CD4-positive, alpha-beta T cell (primary cell): ENCODE measurements at places on chromosomes 4 and X.
A peak's percentile ranks its signal among the peaks of the same experiment; 100 is the strongest.

GRCh38 chr4:96205143-96205936 is 365.4 kb downstream of the PDHA2 start:
- no peak for DNase-seq

GRCh38 chrX:96685210-96686099 is 813 bp downstream of the DIAPH2 start:
- peak; percentile 18 for DNase-seq

DNA sequence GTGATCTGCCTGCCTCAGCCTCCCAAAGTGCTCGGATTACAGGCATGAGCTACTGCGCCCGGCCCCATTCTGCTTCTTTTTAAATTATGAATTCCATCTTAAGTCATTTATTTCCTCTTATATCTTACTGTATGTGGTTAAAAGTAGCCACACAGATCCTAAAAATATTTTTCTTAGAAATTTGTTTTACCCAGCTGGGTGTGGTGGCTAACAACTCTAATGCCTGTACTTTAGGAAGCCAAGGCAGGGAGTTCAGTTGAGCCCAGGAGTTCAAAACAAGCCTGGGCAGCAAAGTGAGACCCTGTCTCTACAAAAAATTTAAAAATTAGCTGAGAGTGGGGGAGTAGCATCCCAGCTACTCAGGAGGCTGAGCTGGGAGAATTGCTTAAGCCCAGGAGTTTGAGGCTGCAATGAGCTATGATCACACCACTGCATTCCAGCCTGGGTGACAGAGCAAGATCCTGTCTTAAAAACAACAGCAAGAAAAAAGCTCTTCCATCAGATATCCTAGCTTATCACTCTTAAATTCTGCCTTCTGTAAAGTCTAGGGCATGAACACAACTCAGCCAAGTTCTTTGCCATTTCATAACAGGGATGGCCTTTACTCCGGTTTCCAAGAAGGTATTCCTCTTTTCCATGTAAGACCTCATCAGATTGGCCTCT is 15.1 kb upstream of the AFF1 start:
- DNase-seq = no peak

DNA sequence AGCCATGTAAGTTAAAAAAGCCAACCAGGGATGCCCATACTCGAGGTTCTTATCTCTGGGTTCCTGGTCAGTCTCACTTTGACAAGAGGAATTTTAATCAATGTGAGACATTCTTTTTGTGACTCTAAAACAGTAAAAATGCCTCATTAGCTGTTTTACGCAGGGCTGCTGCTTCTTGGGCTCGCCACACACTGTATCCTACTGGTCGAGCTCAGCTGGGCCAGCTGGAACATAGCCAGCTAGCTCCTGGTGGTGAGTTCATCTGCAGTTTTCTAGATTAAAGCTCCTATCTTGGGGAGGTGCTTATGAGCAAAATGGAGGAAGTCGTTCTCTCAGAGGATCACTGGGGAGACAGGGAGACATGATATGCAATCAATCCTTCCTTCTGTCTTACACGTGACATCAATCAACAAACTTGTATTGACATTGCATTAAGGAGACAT is 55.9 kb upstream of the LEF1 start:
- no peak for DNase-seq

- DNase-seq = no peak
These were observed 142.4 kb downstream of the TMEM164 start for GRCh38 chrX:110145311-110145710.
